Smooth muscle cell of the coronary artery (primary cell): ENCODE measurements at places on chromosomes 3 and 15. TPM values are rescaled to one million over a fixed set of nuclear protein-coding genes. Genes with fewer than 3 reads are reported as not detected.

Gene CNTN6
- total RNA-seq = under 0.01 TPM in 1 of 2 replicates, not detected in the other

Gene PPP1R2
- total RNA-seq = 33.9 and 131 TPM in 2 replicates

Gene ACTC1
- total RNA-seq = 0.08 and 0.70 TPM in 2 replicates

Gene SERPINI2
- total RNA-seq = not detected in 2 replicates

Gene GALNT15
- 0.23 and 17.0 TPM in 2 replicates for total RNA-seq

Gene COL6A5
- 0.12 TPM in 1 of 2 replicates, not detected in the other for total RNA-seq

Gene REC114
- total RNA-seq = not detected in 2 replicates

Gene PARP15
- 0.23 TPM in 1 of 2 replicates, not detected in the other for total RNA-seq

Gene EIF3J
- 11.2 and 31.8 TPM in 2 replicates for total RNA-seq

Gene SLC24A5
- total RNA-seq = not detected in 2 replicates

Gene SCN5A
- total RNA-seq = 0.08 TPM in 1 of 2 replicates, not detected in the other

Gene SETMAR
- total RNA-seq = 11.6 and 16.7 TPM in 2 replicates
